ENCODE measurements at places on chromosomes 3 and 15. TPM values are rescaled to one million over a fixed set of nuclear protein-coding genes. Genes with fewer than 3 reads are reported as not detected.

DNA sequence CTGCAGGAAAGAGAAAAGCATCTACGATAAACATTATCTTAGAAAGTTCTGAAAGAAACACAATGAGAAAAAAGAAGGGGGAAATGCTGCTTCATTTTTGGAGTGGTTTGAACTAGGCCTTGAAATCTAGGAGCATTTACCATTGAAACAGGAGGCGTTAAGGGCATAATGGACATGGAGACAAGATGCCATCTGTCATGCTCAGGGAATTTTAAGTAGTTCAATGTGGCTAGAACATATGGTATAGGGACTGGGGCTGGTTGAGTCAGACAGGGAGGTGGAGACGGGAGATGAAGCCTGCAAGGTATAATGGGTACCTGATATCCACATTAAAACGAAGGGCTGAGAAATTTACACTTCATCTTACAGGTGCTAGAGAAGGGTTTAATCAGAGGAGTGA is 10.4 kb upstream of the PLAAT1 start:
- no peak for DNase-seq

- no peak for DNase-seq
Observed at GRCh38 chr3:11591002-11591355, 52.7 kb downstream of the VGLL4 start.

GRCh38 chr3:29644956-29645636 is 364.2 kb downstream of the RBMS3 start:
- DNase-seq: no peak

GRCh38 chr15:57686657-57687056 is 19.9 kb upstream of the POLR2M start:
- DNase-seq: no peak

GRCh38 chr15:37788767-37789396 is 145.6 kb upstream of the TMCO5A start:
- no peak for DNase-seq

DNA sequence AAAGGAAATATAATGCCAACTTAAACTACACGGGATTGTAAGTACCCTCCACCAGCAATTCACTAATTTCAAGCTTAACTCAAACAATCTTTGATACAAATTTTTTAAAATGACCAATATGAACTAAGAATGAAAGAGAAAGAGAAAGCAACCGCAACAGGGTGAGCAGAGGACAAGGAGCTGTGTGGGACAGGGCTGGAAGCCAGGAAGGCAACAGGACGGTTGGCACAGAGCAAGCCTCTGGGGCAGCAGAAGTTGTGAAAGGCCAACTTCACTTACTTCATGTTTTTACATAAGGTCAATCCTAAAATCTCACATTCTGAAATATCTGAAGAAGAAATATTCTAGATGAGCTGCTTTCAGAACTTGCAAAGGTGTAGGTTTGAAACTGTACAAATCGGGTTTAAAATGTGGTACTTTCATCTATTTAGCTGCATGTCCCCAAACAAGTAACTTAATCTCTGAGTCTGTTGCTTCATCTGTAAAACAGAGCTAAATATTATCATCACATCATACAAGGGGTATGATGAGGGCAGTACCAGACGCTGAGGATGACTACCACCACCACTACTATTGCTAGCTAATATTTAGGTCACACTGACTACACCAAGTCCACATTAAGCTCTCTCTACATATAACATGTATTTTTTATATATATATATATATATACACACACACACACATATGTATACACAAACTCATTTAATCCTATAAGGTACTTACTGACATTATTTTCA is 101.7 kb downstream of the IGSF11 start:
- no peak for DNase-seq

GRCh38 chr15:58777107-58777506 is 6.0 kb downstream of the MINDY2 start:
- no peak for DNase-seq

GRCh38 chr15:66954601-66955000 is 110.8 kb upstream of the SMAD3 start:
- no peak for DNase-seq

DNA sequence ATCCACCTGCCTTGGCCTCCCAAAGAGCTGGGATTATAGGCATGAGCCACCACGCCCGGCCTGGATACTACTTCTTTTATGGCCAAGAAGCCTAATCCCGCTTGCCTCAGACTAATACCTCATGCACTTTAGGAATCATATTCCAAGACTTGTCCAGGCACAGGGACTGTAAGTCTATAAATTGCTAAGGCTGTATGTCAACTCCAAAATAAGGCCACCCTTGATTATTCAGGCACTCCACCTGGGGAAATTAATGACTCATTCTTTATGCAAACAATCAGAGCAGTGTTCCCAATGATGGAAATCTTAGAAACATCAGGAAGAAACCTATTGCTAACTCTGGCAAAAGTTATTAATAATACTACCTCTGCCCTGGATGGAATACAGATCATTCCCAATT is 98.4 kb downstream of the ERC2 start:
- no peak for DNase-seq

- no peak for DNase-seq
Observed at GRCh38 chr3:111709645-111710044, 114.5 kb upstream of the ZBED2 start.

DNA sequence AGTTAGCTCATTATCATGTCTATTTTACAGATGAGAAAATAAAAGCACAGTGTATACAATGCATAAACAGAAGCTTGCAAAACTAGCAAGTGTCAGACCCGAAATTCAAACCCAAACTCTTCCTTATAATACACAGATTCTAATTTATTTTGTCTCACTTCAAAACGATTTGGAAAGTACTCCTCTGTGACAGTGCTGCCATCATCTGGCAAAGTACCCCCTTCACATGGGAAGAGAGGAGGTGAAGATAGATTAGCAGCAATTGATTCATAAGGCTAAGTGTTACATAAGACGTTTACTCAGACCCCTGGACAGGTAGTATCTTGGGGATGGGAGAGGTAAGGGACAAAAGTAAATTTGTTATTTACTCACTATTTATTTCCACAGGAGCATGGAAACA is 744.0 kb upstream of the SGO1 start:
- DNase-seq: peak; percentile 16

DNA sequence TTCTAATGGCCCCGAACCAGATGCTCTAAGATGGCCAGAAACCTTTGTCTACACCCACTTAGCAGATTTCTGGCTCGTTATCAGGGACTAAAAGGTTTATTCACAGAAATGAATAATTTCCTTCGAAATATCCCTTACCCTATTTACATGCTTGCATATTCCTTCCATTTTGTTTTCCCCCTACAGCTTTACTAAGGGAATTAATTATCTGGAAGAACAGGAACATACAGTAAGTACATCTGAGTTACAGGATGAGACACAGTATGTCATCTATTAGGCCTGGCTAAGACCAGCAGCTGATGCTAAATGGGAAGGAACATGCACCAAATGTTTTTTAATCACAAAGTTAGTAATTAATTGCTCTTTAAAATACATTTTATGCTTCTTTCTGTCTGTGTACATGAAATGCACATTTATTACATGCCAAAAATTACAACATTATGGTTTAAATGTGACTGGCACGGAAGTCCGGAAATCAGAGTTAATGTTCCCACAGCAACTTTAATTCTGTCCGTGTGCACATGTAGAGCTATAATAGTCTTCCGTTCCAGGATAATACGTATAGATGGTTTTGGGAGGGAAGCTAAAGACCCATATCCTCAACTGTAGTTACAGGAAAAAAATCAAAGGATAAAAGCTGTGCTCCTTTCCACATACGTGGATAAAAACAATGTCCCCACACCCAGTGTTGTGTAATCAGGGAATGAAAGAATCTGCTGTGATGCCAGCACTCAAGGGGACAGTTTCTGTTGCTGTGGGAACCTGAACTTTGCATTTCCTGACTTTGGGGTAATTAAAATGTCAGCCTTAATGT is 82.0 kb downstream of the TIGIT start:
- no peak for DNase-seq

GRCh38 chr3:152591515-152591914 is 243.4 kb upstream of the P2RY1 start:
- no peak for DNase-seq

- DNase-seq: no peak
Observed at GRCh38 chr3:109440353-109440752, 103.0 kb upstream of the DPPA4 start.

- DNase-seq: peak; percentile 35
Observed at GRCh38 chr3:160754371-160754854, 1.6 kb upstream of the PPM1L start.

DNA sequence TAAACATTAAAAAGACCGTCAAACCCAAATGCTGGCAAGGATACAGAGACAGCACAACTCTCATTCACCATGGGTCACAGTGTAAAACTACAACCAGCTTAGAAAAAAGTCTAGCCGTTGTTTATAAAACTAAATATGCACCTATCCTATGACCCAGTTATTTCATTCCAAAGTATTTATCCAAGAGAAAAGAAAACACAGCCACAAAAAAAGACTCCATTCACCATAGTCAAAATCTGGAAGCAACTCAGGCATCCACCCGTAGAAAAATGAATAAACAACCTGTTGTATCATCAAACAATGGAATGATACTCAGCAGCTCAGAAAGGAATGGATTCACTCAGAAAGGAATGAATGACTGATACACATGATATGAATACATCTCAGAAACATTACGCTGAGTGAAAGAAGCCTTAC is 28.6 kb downstream of the PLD1 start:
- no peak for DNase-seq

- peak; percentile 34 for DNase-seq
Observed at GRCh38 chr3:69161587-69162307, 39.4 kb upstream of the LMOD3 start.

GRCh38 chr3:118692416-118692815 is 342.2 kb downstream of the IGSF11 start:
- no peak for DNase-seq

DNA sequence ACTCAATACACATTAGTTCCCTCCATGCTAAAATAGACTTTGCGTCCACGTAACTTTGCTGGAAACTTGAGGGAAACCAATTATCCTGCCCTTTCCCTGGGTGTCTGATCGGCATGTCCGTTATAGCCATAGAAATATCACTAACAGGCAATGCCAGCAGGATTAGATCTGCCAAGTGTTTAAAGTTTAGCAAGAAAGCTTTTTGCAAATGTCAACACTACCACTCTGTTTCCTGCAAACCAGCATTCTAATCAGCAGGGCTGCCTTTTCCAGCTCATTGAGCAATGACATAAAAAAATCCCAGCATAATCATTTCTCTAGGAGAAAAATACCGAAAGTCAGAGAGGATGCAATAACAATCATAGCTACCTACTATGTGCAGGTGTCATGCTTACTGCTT is 60.9 kb downstream of the NOX5 start:
- no peak for DNase-seq

Gene VPS33B
- 16.6 TPM for total RNA-seq

Gene FAM240A
- total RNA-seq: not detected

Gene CELF6
- not detected for total RNA-seq

Gene TUBGCP5
- 26.1 TPM for total RNA-seq

Gene CCDC50
- total RNA-seq: 38.9 TPM

Gene USP19
- 64.4 TPM for total RNA-seq

Gene GLDN
- 0.67 TPM for total RNA-seq

Gene SLC38A3
- total RNA-seq: 0.21 TPM

Gene CASR
- total RNA-seq: 0.15 TPM

Data from H7 (cell line).